Left ventricle myocardium inferior (tissue), 1 donor: ENCODE measurements at places on chromosomes 5 and 9. TPM values are rescaled to one million over a fixed set of nuclear protein-coding genes. Genes with fewer than 3 reads are reported as not detected.

DNA sequence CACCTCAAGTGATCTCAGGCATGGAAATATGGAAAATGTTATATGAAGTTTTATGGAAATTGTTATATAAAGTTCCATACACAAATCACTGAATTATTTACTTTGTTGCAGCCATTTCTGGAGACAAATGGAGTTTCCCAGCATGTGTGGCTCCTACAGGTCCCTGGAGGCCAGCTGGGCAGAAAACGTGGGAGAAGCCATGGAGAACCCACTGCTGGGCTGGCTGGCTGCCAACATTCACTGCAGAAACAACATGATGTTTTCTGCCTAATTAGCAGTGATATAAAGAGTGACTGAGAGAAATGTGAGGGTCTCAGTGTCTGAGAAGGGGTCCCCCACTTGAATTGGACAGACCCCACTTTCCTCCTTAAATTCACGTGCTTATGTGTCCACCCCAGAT lies 208.8 kb upstream of the IRX2 start:
- no peak for DNase-seq

- DNase-seq: no peak
Observed at GRCh38 chr5:2008851-2009629, 126.3 kb upstream of the IRX4 start.

GRCh38 chr9:126357074-126357473 lies 30.4 kb downstream of the MVB12B start:
- DNase-seq: no peak

DNA sequence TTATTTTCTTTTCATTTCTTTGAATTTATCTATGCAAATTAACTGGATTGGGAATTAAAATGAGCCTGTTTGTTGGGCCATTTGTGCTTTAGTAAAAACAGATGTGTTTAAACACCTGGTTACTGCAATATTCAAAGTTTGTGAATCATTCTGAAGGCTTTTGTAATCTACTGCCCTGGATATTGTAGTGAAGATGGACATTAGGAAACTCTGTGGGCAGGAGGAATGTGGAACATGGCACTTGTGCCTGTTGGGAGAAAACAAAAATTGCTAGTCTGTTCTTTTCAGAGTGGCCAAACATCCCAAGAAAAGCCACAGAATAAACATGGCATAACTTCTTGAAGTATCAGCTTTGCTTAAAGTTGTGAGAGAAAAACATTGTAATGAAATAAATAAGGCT lies 40.8 kb downstream of the CHSY3 start:
- DNase-seq: no peak

LRRC26 gene
- not detected for total RNA-seq

GTF2H2C gene
- total RNA-seq: 18.0 TPM

INSL4 gene
- not detected for total RNA-seq

SECISBP2 gene
- 13.8 TPM for total RNA-seq
